ENCODE measurements at places on chromosomes 2 and 18.
A peak's percentile ranks its signal among the peaks of the same experiment; 100 is the strongest.

DNA sequence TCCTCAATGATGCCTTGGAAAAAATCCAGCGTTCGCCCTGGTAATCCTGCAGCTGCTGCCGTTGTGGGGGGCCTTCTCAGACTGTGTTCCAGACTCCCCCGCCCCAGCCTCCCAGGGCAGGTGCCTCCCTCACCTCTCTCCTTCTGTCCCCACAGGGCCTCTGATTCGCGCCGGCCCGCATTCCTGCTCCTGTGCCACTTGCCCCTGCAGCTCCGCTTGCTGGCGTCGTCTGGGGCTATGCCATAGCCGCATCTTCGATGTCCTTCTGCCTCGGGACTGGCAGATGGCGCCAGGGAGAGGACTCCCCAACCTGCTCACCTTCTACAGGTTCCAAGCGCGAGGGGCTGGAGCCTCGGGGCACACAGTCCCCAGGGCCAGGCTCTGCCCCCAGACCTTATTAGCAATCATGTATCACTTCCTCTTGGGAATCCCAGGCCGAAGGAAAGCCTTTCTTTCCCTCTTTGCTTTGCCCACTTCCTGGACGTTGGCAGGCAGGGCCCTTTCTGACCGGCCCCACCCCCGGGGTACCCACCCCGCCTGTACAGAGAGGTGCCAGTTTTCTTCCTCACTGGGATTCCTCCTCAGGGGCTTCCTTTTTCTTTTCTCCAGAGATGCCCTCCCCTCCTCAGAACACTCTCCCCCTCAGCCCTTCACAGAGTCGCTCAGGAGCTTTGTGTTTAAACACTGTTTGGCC is 4.4 kb downstream of the SPATA3 start:
- no peak for DNase-seq

- no peak for DNase-seq
Measured at GRCh38 chr2:122808286-122808969, 1053.0 kb downstream of the TSN start.

GRCh38 chr2:13495051-13495450 is 778.3 kb downstream of the TRIB2 start:
- no peak for DNase-seq

- DNase-seq: no peak
Measured at GRCh38 chr18:47427923-47428637, 176.6 kb upstream of the SKOR2 start.

- DNase-seq: no peak
Measured at GRCh38 chr2:88866756-88867155, 175.3 kb downstream of the RPIA start.

DNA sequence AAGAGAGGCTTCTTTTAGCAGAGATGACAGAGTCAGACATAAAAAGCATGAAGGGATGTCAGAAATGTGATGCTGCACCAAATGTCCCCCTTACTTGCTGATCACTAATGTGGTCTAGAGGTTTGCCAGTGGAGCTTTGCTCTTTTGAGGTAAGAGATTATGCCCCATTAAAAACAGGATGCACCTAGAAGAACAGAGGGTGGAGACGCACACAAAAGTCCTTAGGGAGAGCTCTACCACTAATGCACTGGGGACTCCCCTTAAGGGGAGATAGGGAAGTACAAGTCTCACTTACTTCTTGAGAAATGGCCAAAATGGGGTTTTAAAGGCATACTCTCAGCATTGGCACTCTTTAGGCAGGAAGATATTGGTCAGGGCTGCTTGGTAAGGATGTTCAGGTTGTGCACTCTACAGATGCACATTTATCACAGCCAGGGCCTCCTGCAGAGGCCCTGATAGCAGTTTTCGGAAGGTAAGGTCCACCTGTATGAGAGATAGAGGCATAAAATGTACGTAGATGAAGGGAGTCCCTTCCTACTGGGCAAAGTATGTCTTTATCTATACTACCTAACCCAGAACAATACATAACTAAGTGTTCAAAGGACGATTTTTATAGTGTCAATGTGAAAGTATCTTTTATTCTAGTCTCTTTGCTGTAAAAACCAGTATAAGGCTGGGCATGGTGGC is 17.0 kb upstream of the SCYGR1 start:
- DNase-seq: no peak

DNA sequence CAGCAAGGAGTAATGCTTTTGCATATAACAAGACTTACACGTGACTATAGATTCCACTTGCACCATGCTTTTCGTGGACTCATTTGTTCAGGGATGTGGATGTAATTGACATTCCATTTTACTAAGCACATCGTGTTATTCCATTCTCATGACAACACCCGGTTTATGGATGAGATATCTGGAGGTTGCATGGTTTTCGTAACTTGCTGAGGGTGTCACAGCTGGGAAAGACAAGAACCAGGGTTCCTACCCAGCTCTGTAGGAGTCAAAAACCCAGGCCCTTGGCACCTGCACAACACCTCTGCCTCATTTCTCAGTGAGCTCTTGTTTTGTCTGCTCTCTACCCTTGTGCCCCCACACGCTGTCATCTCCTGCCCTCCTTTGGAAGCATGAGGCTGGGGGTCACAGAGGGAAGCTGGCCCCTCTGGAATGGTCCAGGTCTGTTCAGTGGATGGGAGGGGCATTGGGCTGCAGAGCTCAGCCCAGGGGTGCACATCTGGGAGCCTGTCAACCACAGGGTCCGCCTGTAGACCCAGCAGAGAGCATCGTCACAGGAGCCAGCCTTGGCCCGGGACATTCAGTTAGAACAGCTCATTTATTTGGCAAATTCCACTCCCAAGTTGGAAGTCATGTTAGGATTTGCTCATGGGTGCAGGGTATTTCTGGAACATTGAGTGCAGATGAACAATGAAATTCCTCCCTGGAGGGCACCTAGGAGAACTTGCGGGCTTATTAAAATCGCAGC is 120.1 kb upstream of the TWIST2 start:
- peak; percentile 93 for DNase-seq

- no peak for DNase-seq
Measured at GRCh38 chr2:191705084-191705483, 27.1 kb downstream of the NABP1 start.

DNA sequence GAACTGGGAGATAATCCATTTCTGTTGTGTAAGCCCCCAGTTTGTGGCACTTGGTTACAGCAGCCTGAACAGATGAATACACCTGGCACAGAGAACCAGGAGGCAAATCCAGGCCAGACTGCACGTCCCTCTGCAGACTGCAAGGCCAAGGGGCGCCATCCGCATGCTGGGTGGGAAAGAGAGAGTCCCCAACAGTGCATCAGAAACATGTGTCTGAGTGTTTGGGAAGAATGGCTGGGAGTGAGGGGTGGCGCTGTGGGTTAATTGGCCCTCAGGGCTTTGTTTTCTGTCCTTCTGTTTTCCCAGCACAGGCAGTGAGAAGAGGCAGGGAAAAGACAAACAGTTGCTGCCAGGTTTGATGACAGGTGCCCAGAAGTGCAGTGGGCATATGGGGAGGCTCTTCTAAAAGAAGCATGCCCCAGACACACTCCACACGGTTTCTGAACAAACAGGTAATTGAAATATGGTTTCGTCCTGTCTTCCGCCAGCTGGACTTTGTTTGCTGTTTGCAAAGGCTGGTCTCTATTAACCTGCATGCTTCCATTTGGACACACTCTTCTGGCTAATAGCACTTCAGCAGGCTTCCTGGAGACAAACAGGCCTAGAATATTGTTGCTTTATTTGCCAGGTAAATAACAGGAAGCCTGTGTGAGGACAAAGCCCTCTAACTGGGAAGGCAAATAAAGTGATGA is 43.4 kb upstream of the SEC11C start:
- DNase-seq: no peak
